ENCODE measurements at places on chromosomes 1 and 21. TPM values are rescaled to one million over a fixed set of nuclear protein-coding genes. Genes with fewer than 3 reads are reported as not detected.

The GUCA2B gene
- total RNA-seq: not detected

The SHISAL2A gene
- total RNA-seq: not detected

The PRPF38A gene
- 50.2 TPM for total RNA-seq

The GOLT1A gene
- total RNA-seq: 8.0 TPM

All from HCT116 (cell line).